ENCODE measurements at places on chromosomes 12 and 14.

- no peak for DNase-seq
Measured at GRCh38 chr14:61128382-61129167, 147.5 kb downstream of the SLC38A6 start.

DNA sequence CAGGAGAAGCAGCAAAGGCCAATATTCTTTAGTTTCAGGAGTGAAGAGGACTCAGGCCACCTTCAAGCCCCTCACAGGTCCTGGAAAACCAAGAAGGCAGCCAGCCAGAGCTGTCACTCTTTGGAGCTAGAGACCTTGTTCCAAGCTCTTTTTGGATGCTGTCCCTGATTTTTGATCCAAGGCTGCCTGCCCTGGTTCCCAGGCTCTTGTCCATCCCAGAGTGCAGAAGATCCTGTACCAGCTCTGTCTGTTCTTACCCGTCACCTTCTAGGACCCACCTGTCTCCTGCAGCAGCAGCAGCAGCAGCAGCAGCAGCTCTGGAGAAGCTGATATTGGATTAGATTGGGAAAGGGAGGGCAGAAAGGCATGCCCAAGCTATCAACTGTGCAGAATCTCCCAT, 157.1 kb upstream of the NEDD1 start:
- DNase-seq: no peak

DNA sequence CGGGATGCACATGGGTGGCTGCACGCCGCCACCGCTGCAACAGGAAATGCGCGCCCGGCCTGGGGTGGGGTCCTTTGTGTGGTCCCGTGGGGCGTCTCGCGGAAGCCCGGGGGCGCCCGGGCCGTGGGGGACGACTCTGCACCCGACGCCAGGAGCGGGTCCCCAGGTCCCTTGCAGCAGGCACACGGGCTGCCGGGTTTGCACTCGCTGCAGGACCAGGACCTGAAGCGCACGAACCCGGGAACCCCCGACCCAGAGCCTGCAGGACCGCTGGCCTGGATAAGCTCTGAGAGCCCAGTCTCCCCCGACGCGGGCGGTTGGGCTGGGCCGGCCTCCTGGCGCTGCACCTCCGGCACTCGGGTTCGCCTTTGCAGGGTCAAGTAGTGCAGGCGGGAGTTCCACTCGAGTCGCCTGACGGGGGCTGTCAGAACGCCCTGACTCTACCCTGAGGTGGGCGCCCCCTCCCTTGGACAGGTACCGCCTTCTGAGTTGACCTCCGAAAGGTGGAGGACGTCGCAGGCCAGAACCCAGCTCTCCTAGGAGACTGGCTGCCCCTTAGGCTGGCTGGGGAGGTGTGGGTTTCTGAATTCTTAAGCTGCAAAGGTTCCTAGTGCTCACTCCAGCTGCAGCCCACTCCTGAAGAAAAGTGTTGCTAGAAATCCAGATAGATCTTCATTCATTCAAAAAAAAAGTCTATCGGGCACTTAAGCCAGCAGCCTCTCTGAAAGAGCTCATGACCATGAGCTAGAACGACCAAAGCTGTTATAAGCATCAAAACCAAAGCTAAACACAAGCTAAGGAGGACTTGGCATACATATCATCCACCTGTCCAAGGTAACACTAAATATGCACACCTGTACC, 68.0 kb downstream of the RNF34 start:
- peak; percentile 11 for DNase-seq

DNA sequence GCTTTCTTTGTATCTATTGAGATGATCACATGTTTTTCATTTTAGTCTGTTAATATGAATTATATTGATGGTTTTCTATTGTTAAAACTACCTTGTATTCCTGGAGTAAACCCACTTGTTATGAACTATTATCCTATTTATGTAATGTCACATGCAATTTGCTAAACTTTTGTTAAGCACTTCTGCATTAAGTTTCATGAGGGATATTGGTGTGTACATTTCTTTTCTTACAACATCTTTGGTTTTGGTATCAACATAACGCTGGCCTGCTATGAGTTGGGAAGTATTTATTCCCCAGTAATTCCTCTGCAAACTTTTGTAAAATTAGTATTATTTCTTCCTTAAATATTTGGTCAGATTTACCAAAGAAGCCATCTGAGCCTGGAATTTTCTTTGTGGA, 46.5 kb upstream of the AMIGO2 start:
- DNase-seq: no peak

- DNase-seq: no peak
Measured at GRCh38 chr14:99515301-99516155, 34.3 kb downstream of the CCNK start.

DNA sequence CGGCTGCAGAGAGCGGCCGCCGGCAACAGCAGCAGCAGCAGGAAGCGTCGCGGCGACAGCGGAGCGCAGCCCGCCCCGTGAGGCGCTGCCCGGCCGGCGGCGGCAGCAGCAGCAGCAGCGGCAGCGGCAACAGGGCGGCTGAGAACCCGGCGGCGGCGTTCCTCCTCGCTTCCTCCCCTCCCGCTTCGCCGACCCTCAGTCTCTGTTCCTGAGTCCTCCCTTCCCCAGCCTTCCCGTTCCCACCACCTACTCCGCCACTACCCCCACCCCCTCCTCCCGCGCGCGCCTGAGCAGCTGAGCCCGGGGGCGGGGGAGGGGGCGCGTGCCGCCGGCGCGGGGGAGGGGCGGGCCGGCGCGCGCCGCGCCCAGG, 310 bp downstream of the BICDL1 start:
- peak; percentile 78 for DNase-seq

- no peak for DNase-seq
Measured at GRCh38 chr12:15152456-15152855, 68.8 kb downstream of the RERG start.

DNA sequence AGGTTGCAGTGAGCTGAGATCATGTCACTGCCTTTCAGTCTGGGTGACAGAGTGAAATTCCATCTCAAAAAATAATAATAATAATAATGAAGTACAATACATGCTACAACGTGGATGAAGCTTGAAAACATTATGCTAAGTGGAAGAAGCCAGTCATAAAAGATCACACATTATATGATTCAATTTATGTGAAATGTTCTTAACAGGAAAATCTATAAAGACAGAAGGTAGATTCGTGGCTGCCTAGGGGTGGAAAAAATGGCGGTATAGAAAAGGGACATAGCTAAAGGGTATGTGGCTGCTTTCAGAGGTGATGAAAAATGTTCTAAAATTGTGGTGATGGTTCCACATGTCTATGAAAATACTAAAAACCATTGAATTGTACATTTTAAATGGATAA, 41.0 kb upstream of the AMIGO2 start:
- no peak for DNase-seq

DNA sequence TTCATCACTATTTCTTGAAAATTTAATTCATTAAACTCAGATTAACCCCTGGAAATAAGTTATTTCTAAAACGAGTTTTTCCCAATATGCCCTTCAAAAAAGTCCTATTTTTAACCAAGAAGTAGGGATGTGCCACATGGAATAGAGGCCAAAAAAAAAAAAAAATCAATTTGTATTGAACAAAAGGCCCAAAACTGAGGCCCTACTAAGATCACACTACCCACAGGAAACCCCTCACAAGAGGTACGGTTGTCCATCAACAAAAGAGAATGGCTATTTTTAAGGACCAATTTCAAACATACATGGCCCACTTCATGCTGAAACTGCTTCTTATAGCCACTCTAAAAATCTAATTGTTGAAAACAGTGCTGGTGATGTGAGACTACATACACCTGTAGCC, 7.5 kb upstream of the BAZ2A start:
- DNase-seq: no peak

DNA sequence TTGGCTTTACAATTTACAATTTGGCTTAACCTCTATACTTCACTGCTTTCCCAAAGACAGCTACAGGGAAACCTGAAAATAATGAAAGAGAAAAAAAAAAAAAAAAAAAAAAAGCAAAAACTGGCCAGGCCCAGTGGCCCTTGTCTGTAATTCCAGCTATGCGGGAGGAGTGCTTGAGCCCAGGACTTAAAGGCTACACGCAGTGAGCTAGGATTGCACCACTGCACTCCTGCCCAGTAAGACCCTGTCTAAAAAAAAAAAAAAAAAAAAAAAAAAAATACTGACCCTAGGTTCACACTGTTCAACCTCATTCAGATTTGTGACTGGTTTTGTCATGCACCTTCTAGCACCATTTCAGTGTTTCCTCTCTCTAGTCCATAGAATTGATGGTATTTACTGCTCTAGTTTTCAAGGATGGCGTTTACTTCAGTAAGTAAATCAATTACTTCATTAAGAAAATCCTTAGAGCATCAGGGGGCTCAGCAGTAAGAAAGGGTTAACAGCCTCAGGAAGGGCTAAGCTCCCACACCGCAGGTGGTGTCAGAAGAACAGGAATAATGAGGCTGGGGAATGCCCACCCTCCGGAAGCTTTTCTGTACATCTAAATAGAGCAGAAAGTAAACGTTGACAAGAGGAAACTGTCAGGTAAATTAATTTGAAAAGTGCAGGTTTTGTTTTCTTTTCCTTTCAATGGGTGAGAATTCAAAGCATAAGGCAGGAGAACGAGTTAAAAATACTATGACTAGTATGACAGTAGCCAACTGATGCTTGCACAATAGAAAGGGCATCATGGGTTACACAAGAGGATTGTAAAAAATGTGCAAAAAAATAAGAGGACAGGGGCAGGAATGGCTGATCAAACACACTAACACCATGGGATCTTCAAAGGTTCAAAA, 115.0 kb upstream of the MDM1 start:
- DNase-seq: no peak

DNA sequence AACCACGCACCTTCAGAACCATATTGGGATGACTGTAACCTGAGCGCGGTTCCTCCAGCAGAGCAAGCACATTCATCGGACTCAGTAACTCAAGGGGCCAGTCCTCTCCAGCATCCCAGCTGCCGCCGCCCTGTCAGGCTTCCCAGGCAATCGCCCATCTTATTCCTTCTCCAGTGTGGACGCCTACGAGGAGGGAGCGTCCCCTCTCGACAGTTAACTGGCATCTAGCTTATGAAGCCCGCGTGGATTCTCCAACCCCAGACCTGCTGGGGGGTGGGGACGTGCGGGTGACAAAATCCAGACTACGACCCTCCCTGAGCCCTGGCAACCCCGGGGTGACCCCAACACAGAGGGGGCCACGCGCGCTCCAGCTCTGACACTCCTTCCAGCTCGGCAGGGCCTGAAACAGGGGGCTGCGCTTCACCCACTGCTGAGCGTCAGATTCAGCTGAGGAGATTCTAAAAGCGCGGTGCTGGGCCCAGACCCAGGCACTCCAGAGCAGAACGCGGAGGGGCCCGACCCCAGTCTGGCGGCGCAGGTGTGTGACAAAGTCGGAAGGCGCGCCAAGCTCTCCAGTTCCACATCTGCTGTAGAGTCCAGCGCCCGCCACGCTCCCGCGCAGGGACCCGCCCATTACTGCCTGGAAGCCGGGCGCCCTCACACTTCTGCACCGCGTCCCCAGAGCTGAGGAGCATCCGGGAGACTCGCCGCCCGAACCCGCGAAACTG, 43.9 kb upstream of the ESR2 start:
- peak; percentile 89 for DNase-seq

GRCh38 chr14:68516342-68516741, 276.5 kb downstream of the ZFP36L1 start:
- no peak for DNase-seq

GRCh38 chr12:24444634-24445033, 495.2 kb upstream of the SOX5 start:
- DNase-seq: no peak

DNA sequence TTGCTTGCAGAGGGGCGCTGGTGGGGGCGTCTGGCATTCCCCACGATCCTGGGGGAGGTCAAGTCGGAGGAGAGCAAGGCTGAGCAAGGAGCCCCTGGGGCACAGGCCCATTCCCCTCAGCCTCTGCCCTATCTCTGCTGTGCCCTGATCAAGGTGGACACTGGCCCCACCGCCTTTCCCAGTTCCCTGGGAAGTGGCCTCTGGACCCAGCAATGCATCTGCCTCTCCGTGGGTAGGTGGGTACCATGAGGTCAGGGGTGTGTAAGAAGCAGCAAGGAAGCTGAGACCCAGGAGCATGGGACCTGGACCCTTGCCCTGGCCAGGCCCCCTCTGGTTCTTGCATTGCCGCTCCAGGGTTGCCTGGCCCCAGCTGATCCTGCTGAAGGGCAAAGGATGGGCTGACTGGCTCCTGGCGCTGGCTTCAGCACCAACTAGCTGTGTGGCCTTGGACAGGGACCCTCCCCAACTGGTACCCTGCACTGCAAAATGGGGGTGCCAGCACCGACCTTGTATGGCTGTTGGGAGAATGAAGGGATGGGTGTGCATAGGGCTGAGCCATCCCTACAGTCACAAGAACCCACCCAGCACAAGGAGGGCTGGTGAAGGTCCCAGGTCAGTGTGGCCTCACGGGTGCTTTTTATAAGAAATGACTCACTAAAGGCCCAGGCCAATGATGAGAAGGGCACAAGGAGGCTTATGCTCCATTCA, 19.6 kb downstream of the SLC25A29 start:
- no peak for DNase-seq

GRCh38 chr12:47556261-47557030, 149.4 kb downstream of the RPAP3 start:
- no peak for DNase-seq

GRCh38 chr14:63164108-63164683, 40.0 kb upstream of the RHOJ start:
- DNase-seq: no peak
